ENCODE measurements at places on chromosomes 11 and 22. TPM values are rescaled to one million over a fixed set of nuclear protein-coding genes. Genes with fewer than 3 reads are reported as not detected.

FLRT1 gene
- not detected for total RNA-seq

APOA4 gene
- total RNA-seq: not detected

PHF21B gene
- not detected for total RNA-seq

NXPE4 gene
- total RNA-seq: not detected

DDB1 gene
- total RNA-seq: 273 TPM

PTDSS2 gene
- total RNA-seq: 29.4 TPM

RIN1 gene
- total RNA-seq: 68.2 TPM

POTEH gene
- total RNA-seq: not detected

B4GALNT4 gene
- 0.59 TPM for total RNA-seq

SAA4 gene
- total RNA-seq: not detected

KDM4E gene
- not detected for total RNA-seq

CELSR1 gene
- 1.1 TPM for total RNA-seq

RFPL1 gene
- total RNA-seq: not detected

UBQLNL gene
- total RNA-seq: not detected

OR51S1 gene
- total RNA-seq: not detected

OR51B5 gene
- not detected for total RNA-seq

DERL3 gene
- 0.37 TPM for total RNA-seq

GPR83 gene
- total RNA-seq: under 0.01 TPM

FAM180B gene
- not detected for total RNA-seq

PANX3 gene
- not detected for total RNA-seq

APLNR gene
- not detected for total RNA-seq

SLC37A4 gene
- 12.5 TPM for total RNA-seq

LSP1 gene
- 131 TPM for total RNA-seq

CCDC73 gene
- total RNA-seq: not detected

RTN4RL2 gene
- total RNA-seq: 1.5 TPM

PSMC3 gene
- 145 TPM for total RNA-seq

SLC22A25 gene
- total RNA-seq: not detected

AIFM3 gene
- 0.73 TPM for total RNA-seq

SHANK3 gene
- 2.2 TPM for total RNA-seq

DUSP8 gene
- 0.20 TPM for total RNA-seq

CFAP300 gene
- total RNA-seq: 5.1 TPM

RIMBP3B gene
- under 0.01 TPM for total RNA-seq

MRGPRX4 gene
- not detected for total RNA-seq

Data from subcutaneous preadipocyte (primary cell).